ENCODE measurements at places on chromosomes 7 and 10.

GRCh38 chr10:78182841-78183240 is 149.2 kb downstream of the RPS24 start:
- no peak for DNase-seq

DNA sequence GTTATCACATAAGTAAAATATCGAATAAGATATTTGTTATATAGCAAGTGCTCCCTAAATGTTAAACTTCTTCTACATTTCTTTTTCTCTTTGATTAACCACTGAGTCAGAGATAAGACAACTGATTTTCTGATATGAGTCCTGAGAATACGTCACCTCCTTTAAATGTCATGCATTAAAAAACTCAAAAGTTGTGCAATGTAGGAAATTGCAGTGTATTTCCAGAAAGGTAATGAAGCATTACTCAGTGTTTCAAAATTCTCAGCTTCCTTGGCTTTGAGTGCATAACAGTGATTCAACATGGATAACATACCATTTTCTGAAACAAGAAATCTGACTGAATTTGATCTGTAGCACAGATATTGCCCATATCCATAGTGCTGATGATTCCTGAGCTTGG is 155.8 kb downstream of the BMPER start:
- no peak for DNase-seq

DNA sequence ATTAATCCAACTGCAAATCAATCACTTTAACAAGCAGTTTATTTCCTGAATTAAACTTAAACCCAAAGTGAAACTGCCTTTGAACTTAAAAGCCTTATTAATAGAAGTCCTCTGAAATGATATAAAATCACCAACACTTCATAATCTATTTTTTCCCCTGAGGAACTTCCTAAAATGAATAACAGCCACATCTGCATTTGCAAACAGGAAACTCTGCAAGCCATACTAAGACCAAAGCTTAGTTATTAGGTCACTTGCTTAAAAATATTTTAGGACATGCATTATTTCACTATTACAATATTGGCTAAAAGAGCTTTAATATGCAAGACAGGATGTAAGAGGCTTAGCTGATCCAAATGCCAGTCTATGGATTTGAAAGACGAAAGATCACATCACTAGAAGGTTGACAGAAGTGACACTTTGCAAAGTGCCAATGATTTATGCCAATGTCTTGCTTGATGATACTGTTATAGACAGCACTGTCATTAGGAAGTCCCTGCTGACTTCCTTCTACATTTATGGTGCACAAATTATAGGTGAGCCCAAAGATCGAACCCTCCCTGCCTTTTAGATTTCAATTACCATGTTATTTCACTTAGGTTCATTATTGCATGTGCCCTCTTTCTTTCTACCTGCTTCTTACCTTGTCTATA is 99.9 kb upstream of the SKAP2 start:
- no peak for DNase-seq

DNA sequence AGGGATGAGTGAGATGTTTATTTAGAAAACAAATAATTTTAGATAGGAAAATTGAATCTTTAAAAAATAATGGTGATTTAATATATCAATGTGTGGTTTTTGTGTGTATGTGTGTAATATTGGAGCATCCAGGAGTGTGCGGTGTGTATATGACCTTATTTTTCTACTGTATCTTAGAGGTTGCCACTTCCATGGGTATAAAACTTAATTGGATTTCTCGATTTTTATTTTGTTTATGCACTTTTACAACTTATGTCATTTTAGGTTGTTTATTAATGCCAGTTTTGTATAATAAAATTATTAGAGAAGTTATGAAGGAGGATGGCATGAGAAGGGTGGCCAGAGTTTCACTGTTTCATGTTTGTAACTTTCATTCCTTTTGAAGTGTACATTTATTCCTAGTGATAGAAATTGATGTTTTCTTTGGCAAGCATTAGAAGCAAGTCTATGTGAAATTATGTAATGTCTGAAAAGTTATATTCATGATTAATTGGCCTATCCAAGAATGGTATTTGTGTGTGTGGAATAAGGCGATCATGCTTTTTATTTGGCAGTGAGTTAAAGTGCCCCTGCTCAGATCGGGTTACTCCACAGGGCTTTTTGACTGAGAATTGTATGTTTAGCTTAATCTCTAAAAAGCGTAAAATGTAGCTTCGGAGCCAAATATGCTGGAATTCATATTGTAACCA is 110.3 kb downstream of the KAT6B start:
- DNase-seq: no peak

DNA sequence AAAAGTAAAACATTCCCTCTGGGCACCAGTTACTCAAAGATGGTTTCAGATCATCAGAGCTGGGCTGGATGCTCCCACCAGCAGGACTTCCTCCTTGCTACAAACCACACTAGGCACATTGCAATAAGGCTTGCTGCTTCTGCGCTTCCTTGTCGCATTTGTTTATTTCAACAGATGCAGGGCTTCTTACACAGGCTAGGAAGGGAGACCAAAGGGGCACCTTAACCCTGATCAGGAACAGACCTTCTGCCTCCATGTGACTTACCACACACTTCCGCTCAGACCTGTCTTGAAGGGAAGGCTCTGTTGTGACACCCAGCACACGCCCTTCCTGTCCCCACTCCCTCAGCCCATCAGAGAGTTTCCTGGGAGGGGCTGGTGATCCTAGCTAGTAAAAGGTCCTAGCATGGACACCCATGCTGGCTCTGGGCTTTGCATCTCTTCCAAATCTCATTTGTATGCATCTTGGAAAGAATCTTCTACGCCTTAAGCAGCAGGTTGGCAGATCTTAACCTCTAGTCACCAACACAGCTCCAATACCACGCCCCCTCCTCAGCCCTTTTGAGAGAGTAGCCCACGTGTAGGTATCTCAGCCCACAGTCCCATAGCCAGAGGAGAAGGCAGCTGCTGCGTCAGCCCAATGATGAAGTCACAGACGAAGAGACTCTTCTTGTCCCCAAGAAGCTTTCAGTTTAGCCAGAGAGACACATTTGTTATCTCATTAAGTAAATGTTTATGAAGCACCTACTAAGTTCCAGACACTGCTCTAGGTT is 47.1 kb upstream of the SVIL start:
- DNase-seq: no peak

- DNase-seq: no peak
Measured at GRCh38 chr7:34406848-34407530, 251.0 kb upstream of the NPSR1 start.

Measured in esophagus squamous epithelium (tissue), 5 donors.